ENCODE measurements at places on chromosomes 16 and 17. TPM values are rescaled to one million over a fixed set of nuclear protein-coding genes. Genes with fewer than 3 reads are reported as not detected.

The CA4 gene
- not detected for total RNA-seq

GRCh38 chr17:62931101-62931500, 34.9 kb upstream of the TANC2 start:
- no peak for DNase-seq

The P2RX1 gene
- 0.44 TPM for total RNA-seq

DNA sequence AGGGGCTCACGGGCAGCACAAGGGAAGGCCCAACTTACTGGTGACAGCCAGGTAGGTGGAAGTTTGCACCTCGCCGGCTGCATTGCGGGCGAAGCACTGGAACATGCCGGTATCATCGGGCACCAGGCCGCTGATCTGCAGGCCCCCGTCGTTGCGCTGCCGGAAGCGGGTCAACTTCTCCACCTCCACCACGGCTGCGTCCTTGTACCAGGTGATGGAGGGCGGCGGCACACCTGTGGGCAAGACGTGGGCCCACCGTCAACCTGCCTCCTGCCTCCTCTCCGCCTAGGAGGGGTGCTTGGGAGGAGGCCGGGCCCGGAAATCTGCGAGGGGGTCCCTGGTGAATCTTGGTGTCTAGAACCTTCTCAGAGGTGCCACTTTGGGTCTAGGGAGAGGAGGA, 123.6 kb upstream of the CDC42EP4 start:
- no peak for DNase-seq

- DNase-seq: no peak
These were observed 2.5 kb downstream of the LSM12 start for GRCh38 chr17:44063704-44064639.

- no peak for DNase-seq
These were observed 16.6 kb downstream of the MYO18A start for GRCh38 chr17:29163563-29163962.

GRCh38 chr17:82649501-82650261, 1.4 kb upstream of the WDR45B start:
- DNase-seq: no peak

All from activated CD4-positive, alpha-beta memory T cell treated with anti-CD3 and anti-CD28 coated beads for 36 hours (primary cell).